ENCODE measurements at places on chromosomes 3 and 15.

- DNase-seq = no peak
Observed at GRCh38 chr3:49119036-49119435, 1.6 kb downstream of the USP19 start.

DNA sequence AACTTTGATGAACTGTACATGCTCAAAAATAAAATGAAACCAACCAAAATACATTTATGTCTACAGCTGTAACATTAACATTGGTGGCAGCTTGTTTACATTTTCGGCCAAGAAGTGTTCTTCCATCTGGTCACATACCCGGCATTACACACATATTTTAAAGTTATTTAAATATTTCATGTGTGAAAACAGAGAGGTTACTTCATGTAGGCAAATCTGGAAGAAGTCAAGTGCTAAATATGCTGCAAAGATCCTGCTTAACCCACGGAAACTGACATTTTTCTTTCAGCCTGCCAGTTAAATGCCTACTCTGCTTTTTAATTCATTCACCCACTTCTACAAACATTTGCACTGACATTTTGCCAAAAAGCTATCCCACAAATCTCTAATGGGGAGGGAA lies 69.7 kb downstream of the MB21D2 start:
- no peak for DNase-seq

- no peak for DNase-seq
Observed at GRCh38 chr3:185822221-185823000, 2.4 kb downstream of the IGF2BP2 start.

- no peak for DNase-seq
Observed at GRCh38 chr3:3101660-3102458, 8.3 kb downstream of the IL5RA start.

DNA sequence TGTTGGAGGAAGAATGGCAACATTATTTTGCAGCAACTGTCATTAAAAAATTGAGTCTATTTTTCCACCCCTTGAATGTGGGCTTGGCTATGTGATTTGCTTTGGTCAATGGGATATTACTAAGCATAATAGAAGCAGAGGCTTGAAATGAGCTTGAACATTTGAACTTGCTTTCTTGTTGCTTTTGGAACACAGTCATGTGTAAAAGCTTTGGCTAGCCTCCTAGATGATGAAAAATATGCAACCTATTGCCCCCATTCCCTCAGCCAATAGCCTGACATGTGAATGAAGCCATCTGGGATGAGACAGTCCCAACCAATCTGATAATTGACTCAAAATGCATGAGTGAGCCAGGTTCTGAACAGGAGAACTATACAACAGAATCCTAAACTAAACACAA lies 78.4 kb downstream of the PLSCR2 start:
- DNase-seq = no peak

DNA sequence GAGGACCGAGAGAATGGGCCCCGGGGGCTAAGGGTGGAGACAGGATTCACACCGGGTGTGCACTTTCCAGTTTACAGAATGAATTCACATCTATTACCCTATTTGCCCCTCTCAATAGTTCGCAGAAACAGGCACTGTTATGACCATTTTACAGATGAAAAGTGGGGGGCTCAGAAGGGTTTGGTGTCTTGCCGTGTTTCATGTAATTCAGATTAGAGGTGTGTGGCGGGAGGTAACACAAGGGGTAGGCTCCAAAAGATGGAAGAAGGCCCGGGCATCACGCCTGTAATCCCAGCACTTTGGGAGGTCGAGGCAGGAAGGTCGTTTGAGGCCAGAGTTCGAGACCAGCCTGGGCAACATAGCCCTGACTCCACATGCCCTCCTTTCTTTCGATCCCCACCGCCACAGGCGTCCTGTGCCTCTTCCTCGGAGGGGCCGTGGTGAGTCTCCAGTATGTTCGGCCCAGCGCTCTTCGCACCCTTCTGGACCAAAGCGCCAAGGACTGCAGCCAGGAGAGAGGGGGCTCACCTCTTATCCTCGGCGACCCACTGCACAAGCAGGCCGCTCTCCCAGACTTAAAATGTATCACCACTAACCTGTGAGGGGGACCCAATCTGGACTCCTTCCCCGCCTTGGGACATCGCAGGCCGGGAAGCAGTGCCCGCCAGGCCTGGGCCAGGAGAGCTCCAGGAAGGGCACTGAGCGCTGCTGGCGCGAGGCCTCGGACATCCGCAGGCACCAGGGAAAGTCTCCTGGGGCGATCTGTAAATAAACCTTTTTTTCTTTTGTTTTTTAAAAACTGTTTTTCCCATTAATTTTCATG lies 3.4 kb downstream of the DUOXA2 start:
- no peak for DNase-seq

DNA sequence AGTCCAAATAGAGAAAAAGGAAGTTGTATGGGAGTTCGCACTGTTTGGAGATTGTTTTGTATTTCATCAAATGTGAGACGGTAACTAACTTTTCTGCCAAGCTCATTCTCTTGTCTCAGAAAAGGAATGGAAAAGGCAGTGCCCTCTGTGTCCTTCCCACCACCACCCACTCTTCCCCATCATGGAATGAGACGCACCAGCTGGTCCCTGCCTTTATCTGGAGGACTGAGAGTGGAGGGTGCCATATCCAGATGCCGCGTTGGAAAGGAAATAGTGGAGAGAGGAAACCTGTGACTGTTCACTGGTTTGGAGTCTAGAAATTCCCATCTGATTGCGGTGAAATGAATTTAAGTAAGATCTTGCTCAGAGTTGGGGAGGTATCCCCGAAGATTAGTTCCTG lies 3.7 kb upstream of the CCK start:
- DNase-seq = no peak

DNA sequence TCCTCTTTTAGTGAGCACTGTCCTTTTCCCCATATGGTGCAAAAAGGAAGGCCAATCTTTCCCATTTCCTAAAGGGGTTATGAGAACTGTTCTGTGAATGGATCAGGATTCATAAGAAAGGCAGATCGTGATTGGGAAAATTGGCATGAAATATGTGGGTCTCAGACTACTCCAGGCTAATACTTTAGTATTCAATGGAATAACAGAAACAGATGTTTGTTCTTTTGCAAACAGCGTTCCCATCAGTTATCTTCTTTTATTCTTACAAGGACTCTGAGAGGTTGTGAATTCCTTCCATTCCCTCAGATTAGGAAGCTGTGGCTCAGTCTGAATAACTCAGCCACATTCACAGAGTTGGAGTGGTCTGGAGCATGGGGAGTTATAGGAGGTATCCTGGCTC lies 51.3 kb upstream of the MTMR10 start:
- DNase-seq = no peak

- no peak for DNase-seq
Observed at GRCh38 chr15:33179874-33180273, 14.6 kb downstream of the FMN1 start.

- DNase-seq = no peak
Observed at GRCh38 chr3:156685198-156685597, 10.8 kb downstream of the TIPARP start.

GRCh38 chr3:39024497-39024896 lies 27.2 kb downstream of the SCN11A start:
- no peak for DNase-seq

DNA sequence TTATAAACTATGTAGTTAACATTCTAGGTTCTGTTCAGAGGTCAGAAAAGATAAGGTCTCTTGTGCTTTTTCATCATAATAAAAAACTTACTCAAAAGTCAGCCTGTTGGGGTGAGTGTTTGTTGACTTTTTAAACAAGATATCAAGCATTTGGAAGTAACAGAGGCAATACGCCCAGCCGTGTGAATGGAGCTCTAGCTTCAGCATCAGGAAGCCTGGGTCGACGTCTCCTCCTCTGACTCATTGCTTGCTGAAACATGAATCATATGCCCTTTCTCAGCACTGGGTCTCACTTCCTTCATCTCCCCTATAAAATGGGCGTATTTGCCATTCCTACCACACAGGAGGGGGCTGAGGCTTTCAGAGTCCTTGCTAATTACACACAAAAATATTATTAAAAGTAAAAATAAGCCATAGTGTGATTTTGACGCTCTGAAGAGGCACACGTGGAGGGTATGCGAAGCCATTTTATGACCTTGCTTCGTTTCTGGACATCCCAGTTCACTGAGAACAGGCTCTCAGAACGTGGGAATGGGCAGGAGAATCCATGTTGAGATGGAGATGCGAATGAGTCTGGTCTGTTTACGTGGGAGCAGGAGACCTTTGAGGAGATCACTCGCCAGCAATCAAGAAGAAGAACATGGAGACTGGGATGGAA lies 220.8 kb upstream of the TPRG1 start:
- DNase-seq = peak; percentile 37

DNA sequence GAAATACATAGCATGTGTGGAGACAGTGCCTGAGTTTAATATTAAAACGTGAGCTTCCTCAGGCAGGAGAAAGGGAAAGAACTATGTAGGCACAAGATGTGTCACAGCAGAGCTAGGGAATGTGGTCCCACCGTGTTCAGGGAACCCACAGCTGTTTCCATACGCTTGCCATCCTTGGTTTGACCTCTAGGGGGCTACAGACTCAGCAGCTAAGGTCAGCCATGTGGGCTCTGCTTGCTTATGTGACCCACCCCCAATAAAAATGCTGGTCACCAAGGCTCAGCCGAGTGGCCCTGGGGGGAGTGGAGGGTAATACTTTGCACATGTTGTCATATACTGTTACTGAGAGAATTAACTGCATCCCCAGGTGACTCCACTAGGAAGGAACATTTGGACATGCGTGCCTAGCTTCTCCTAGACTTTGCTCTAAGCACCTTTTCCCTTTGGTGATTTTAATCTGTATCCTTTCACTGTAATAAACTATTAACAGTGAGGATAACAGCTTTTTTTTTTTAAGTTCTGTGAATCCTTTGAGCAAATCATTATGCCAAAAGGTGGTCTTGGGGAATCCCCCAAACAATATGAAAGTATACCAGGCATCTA lies 3.3 kb downstream of the TUBGCP5 start:
- DNase-seq = peak; percentile 59

DNA sequence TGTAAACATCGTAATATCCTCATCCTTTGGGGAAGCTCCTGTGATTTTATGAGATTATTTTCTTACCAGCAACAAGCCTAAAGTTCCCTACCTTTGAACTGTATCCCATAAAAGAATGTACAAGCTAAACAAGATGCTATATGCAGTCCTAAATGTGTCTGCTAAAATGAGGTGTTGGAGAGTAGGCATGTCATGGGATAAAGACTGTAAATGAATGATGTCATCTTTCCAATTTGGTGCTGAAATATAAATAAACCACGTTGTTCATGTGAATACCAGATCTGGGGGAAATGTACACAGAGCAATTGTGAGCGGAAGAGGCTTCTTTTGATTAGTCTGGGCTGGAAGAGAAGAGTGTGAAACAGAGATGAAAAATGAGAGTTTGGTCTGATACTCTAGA lies 214.9 kb upstream of the WNT5A start:
- no peak for DNase-seq

GRCh38 chr15:99123713-99124451 lies 19.0 kb downstream of the SYNM start:
- DNase-seq = no peak

- no peak for DNase-seq
Observed at GRCh38 chr3:60055765-60056164, 1005.9 kb upstream of the CFAP20DC start.

GRCh38 chr15:85597155-85597815 lies 197.4 kb downstream of the KLHL25 start:
- peak; percentile 38 for DNase-seq

DNA sequence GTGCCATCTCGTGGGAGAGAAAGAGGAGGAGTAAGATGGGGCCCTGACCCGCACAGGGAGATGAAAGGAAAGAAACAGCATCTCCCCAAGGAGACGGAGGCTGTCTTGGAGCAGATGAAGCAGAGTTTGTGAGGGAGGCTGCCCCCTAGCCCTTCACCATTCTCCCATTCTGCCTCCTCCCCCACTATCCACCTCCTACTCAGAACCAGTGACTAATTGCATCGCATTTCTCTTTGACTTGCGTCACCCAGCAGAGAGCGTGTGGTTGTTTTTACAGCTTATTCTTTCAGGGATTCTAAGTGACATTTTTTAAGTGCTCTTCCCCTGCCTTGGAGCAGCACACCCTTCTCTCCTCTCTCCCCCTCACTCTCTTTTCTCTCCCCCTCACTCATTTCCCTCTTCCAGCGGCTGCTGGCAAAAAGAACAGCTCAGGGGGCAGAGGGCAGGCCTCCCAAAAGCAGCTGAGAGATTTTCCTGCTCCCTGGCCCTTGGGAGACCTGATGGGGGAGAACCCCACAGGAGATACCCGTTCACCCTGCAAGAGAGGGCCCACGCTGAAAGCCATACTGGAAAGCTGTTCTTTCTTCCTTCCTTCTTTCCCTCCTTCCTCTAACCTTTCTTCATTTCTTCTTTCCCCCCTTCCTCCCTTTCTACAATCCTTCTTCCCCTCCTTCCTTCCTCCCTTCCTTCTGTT lies 91.8 kb downstream of the MRPL46 start:
- no peak for DNase-seq

- no peak for DNase-seq
Observed at GRCh38 chr3:164233951-164234350, 844.3 kb downstream of the SI start.

- DNase-seq = peak; percentile 59
Observed at GRCh38 chr3:50324351-50325112, 2.0 kb upstream of the HYAL2 start.

- peak; percentile 9 for DNase-seq
Observed at GRCh38 chr15:58931987-58932588, 1.4 kb downstream of the SLTM start.

GRCh38 chr15:91426412-91426811 lies 326.4 kb downstream of the SV2B start:
- DNase-seq = peak; percentile 56

DNA sequence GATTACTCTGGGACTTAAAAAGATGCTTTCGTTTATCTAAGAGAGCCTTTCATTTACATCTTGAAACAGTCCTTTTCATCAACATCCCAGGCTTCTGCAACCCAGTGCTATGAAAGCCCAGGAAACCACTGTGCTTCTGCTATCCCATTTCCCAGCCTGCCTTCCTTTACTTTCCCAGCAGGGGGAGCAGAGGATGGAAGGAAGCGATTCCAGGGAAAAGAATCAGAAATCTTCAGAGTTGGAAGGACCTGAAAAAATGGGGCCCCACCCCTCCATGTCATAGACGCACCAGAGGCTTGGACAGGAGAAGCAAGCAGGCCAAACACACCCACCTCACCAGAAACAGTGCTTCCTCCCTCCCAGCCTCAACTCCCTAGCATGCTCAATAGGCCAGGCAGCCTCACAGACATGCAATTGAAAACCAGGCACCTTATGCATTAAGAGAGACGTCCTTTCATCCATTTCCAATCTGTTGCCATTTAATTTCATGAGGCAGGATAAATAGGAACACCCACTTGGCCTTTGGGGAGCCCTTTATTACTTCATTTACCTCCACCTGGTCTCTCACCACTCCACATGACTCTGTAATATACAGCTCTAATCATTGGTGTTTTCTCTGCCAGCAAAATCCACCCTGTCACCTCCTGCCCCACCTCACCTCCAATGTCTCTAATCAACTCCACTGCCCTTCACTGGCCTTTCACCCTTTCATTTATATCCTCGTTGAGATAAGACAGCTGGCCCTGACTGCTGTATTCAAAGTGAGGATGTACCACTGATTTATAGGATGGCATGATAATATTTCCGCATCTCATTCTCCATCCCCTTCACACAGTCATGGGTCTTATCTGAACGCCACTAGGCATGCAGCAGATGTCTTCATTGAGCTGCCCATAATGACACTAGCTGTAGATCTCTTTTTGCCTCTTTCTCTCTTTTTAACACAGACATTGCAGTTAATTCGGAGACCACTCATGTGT lies 583.9 kb downstream of the NTRK3 start:
- no peak for DNase-seq

- DNase-seq = no peak
Observed at GRCh38 chr15:100501117-100501516, 27.6 kb downstream of the CERS3 start.
